ENCODE measurements at places on chromosomes 4 and X.

GRCh38 chrX:136708348-136708747 is 60.4 kb downstream of the CD40LG start:
- no peak for DNase-seq

- DNase-seq, result no peak
These were observed 24.2 kb upstream of the HELT start for GRCh38 chr4:184994010-184994622.

DNA sequence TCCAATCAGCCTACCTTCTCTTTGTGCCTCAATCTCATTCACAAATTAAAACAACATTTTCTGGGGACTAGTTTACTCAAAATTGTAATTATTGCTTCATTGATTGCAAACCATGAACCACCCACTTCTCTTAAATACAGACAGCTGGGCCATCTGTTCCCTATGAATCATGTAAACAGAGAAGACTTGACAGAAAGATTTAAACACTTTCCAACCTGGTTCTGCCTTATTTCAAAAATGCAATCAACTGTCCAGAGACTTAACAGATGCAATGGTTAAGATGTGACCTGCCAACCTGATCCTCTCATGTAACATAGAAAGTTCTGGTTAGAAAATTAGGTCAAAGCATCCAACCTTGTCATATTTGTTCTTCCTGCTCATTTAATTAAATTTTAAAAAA is 20.8 kb upstream of the SERTM2 start:
- no peak for DNase-seq

GRCh38 chr4:182883351-182883750 is 33.8 kb downstream of the DCTD start:
- DNase-seq, result no peak

DNA sequence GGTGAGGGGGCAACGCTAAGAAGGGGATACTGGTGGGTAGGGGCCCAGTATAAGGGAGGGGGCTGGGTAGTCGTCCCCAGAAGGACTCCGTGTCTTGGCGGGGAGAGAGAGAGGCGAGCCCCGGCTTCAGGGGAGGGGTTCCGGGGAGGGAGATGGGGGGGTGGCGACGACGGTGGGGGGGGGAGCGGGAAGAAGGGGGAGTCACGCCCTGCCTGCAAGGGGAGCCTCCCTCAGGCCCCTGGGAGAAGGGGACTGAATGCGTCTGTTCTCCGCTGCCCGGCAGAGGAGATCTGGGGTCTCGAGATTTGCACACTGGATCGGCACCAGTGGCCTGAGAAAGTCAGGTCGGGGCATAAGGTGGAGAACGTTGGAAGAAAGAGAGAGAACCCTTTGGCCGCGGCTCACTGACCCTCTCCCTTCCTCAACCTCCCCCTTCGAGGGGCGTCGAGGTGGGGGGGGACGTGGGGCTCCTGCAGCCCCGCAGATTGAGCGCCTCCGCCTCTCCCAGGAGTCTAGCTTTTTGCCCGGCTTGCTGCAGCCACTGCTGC is 609 bp upstream of the BCORL1 start:
- DNase-seq, result no peak

- DNase-seq, result no peak
These were observed 28.3 kb downstream of the SEPTIN11 start for GRCh38 chr4:76977736-76978350.

- DNase-seq, result no peak
These were observed 655.1 kb upstream of the ADGRL3 start for GRCh38 chr4:60544981-60545380.

DNA sequence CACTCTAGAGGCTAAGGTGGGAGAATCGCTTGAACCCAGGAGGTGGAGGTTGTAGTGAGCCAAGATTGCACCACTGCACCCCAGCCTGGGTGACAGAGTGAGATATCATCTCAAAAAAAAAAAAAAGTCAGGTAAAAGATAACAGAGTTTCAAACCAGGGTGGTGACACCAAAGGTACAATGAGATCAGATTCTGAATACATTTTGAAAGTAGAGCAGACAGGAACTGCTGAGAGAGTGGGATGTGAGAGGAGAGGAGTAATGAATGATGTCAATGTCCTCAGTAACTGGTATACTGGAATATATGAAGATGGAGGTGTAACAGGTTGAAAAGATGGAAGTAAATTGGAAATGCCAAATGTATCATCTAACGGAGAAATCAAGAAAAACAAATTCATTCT is 135.6 kb downstream of the CAMK2D start:
- DNase-seq, result no peak

- DNase-seq, result no peak
These were observed 240.5 kb downstream of the STIM2 start for GRCh38 chr4:27101126-27101525.

GRCh38 chr4:119002476-119002875 is 113.8 kb downstream of the SYNPO2 start:
- no peak for DNase-seq

- DNase-seq, result no peak
These were observed 137.8 kb upstream of the CPEB2 start for GRCh38 chr4:14864365-14865030.

- no peak for DNase-seq
These were observed 349.3 kb downstream of the FBXO8 start for GRCh38 chr4:173934201-173934600.

DNA sequence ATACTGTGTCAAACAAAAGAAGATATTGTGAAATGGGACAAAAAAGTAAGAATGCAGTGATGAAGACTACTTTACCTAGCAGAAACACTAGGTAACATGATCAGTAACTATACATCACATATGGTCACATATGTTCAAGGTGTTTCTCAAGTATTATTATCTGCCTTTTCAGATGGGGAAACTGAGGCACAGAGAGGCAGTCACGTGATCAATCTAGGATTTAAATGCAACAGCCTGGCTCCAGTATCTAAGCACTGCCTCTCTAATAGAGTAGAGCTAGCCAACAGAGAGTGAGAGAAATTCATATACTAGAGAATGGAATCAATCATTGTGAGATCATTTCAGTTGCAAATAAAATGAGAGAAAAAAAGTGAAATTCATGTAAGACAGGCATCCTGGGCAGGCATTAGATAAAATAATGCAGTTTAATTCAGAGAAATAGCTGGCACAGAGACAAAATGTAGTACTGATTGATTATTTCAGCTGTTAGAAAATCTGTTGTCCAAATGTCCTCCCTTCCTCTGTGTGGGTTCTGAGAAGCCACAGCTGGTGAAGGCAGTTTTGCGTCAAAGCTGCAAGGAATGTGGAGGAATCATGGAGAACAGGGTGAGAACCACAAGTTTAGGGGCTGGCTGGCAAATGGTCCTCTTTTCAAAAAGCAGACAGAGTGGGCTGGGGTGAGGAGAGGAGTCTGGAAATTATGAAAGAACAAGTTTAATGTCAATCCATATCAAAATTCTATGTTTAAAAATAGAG is 26.0 kb downstream of the SMIM43 start:
- DNase-seq, result no peak

DNA sequence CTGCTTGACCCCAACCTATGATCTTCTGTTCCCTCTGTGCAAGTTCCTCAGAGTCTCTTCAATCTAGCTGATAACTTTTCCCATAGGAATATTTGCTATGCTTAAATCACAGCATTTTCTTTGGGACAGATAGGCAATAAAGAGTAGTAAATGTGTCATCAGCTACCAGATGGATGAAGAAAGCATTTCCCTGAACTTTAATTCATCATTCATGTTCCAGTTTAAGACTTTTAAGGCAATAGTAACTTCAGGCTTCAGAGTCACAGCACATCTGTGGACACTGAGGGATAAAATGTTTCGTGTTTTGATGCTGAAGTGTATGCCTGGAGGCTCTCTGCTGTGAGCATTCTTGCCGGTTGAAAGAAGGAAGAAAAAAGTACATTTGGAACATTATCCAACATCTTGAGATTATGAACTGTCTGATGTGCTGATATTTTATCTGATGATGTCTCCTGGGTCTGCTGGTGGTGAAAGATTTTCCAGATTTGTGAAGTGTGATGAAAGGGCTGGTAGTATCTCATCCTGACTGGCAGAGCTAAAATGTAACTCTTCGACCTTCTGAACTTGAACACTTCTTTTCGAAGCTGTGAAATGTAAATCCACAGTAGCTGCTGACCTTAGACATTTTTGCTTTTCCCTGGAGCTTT is 133.7 kb downstream of the DCLK2 start:
- no peak for DNase-seq

GRCh38 chr4:52883183-52883621 is 21.1 kb downstream of the RASL11B start:
- no peak for DNase-seq

DNA sequence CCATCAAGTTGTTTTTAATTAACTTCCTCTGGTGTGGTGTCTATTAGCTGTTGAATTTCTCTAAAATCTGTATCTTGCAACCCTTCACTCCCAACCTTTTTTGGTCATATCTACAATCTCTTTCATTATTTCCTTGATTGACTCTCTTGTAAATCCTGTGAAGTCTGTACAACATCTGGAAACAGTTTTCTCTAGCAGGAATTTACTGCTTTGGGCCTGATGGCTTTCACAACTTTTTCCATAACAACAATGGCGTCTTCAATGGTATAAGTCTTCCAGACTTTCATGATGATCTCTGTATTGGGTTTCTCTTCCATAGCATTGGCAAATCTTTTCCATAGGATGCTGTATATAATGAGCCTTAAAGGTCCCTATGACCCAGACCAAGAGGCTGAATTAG is 49.0 kb downstream of the TBC1D19 start:
- DNase-seq, result no peak

GRCh38 chr4:8131210-8131609 is 27.4 kb downstream of the ABLIM2 start:
- DNase-seq, result no peak

- no peak for DNase-seq
These were observed 1.2 kb downstream of the HHIP start for GRCh38 chr4:144647095-144647561.

- DNase-seq, result no peak
These were observed 1700.6 kb upstream of the TENM3 start for GRCh38 chr4:180542445-180543100.

DNA sequence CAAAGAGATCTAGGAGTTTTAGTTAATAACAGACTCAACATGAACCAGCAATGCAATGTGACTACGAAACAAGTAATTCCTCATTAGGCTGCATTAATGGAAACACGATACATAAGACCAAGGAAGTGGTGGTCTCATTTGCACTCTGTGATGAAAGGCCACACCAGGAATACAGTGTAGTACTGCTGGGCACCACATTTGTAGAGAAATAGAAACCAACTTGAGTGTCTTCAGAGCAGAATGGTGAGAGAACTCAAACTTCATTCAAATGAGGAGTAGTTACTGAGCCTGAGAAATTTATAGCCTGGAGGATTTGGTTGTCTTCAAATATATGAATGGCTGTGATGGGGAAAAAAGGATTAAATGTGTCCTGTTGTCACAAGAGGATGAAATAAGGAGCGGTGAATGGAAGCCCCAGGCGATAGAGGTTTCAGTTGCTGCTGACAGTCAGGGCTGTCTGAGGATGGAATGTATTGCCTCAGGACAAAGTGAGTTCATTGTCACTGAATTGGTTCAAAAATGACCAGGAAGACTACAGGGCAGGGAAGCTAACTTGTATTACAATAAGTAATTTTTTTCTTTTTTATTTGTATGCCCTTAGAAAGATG is 50.9 kb downstream of the NFKB1 start:
- DNase-seq, result no peak

DNA sequence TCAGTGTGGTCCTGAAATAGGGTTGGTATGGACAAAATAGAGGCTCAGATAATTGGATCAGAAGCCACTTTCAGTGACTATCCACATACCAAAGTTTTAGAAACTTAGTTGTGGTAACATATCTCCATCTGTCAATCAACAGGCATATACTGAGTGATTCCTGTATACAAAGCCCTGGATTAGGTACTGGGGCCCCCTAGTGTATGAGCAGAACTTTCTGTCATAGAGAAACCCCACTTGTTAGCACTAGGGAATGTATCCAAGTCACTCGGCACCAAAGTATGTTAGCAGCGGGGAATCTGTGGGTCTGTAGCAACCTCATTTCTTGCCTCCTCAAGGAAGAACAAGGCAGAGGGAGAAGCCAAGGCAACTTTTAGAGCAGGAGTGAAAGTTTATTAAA is 50.7 kb downstream of the MAP7D3 start:
- DNase-seq, result no peak

DNA sequence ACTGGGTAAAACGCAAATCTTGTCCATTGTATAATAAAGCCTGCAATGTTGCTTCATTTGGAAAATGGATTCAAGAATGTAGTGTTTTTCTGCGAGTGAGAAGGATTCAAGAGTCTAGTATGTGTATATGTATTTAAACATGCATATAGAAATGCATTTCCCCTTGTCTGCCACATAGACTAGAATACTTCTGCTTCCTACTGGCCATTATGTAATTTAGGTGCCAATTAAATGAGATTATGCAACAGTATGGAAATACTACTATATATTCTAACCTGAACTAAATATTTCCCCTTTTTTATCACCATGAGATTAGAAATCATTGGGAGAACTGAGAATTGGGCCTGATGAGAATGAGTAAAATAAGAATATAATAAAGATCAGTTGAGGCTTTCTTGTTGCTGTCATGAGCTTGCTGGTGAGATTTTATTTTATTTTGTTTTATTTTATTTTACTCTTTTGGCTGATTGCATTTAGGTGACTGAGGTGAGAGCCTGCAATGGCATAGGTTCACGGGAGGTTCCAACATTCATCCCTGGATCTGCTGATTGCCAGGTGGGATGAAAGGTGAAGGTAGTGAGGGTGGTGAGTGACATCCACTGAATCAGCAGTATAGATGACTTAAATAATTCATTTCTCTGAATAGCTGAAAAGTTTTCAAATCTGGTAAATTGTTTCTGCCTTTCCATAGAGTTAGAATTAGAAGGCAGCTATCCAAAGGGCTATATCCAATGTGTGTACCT is 95.6 kb upstream of the SLC4A4 start:
- DNase-seq, result no peak

DNA sequence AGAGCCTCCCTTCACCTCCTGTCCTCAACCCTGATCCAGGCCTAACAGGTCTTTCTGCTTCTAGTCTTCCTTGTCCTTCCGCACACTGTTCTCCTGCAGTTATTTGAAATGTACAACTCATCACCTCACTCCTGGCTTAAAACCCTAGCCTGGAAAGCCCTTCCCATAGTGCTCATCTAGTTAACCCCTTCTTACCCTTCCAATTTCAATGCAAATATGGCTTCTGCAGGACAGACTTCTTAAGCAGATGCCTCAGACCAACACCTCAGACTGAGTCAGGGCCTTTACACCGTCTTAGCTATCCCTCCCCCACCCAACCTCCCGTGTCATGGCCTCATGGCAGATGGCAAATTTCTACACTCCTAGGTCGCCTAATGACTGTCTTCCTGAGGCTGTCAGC is 130.4 kb downstream of the BCOR start:
- DNase-seq, result no peak

DNA sequence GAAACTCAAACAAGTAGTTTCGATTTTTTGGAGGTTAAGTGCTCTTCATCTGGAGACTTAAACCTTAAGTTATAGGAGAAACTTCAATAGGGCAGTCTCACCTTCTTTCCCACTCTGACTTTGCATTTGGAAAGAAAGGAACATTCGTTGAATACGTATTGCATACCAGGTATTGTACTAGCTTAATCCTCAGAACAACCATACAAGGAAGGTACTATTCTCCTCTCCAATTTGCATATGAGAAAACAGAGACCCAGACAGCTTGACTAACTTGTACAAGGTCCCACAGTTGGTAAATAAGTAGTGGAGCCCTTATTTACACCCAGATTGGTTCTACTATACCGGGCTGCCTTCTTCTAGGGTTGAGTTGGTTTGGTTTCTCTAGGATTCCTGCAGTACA is 32.6 kb downstream of the AMOT start:
- no peak for DNase-seq

GRCh38 chr4:48065587-48066052 is 49.0 kb downstream of the NIPAL1 start:
- DNase-seq, result no peak

GRCh38 chrX:48456628-48457331 is 13.3 kb downstream of the SLC38A5 start:
- DNase-seq, result no peak

- DNase-seq, result no peak
These were observed 49.0 kb upstream of the HOPX start for GRCh38 chr4:56730097-56730496.
